Stimulated activated CD4-positive, alpha-beta T cell treated with anti-CD3 and anti-CD28 coated beads, Interleukin-4, amount 100 ng/mL, for 24 hours (primary cell): ENCODE measurements at places on chromosomes 16 and 17.

- no peak for DNase-seq
Observed at GRCh38 chr17:48254896-48255295, 147.3 kb downstream of the SNX11 start.

GRCh38 chr17:83019376-83019775 is 60.0 kb upstream of the METRNL start:
- DNase-seq: no peak

DNA sequence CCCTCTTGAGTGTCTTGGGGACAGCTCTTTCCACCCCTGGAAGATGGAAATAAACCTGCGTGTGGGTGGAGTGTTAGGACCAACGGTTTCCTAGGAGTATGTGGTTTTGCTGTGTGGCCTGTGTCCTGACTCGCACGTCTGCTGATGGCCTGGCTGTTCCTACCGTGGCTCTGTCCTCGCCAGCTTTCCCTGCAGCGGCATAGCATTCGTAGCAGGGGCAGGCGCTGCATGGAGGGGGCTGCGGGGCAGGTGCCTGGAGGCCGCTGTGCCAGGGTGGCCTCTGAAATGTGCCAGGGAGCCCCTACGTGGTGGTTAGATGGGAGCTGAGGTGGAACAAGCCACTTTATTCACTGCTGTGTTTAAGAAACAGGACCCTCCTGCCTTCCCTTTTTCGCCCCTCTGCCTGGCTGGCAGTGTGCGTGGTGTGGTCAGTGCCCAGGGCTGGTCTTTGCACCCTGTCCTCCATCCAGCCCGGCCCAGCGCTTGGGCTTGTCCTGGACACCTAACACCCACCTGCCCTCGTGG is 10.6 kb downstream of the SLC16A3 start:
- no peak for DNase-seq

GRCh38 chr16:80599466-80599865 is 58.7 kb downstream of the DYNLRB2 start:
- DNase-seq: no peak

- DNase-seq: peak; percentile 56
Observed at GRCh38 chr17:29615048-29615385, 7.7 kb downstream of the CORO6 start.

- DNase-seq: no peak
Observed at GRCh38 chr17:28545787-28546415, 6.5 kb downstream of the UNC119 start.

DNA sequence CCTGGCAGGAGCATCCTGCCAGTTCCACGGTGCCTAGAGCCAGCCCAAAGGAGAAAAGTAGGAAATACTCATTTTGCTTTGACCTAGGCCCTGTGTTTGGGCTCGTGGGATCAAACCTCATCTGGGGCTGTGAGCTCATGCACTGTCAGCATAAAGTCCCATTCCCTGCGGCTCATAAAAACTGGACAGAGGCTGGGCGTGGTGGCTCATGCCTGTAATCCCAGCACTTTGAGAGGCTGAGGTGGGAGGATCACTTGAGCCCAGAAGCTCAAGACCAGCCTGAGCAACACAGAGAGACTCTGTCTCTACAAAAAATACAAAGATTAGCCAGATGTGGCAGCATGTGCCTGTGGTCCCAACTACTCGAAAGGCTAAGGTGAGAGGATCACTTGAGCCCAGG is 17.9 kb downstream of the ATP6V0D1 start:
- DNase-seq: no peak
